Mesenteric fat pad (tissue), 1 donor: ENCODE measurements at places on chromosomes 3 and 15. TPM values are rescaled to one million over a fixed set of nuclear protein-coding genes. Genes with fewer than 3 reads are reported as not detected.

PRRT3 gene
- 1.6 TPM for total RNA-seq

- DNase-seq, result no peak
Measured at GRCh38 chr3:124296406-124296805, 304.5 kb upstream of the ROPN1 start.

- DNase-seq, result no peak
Measured at GRCh38 chr15:97501291-97501690, 459.2 kb upstream of the ARRDC4 start.

DNA sequence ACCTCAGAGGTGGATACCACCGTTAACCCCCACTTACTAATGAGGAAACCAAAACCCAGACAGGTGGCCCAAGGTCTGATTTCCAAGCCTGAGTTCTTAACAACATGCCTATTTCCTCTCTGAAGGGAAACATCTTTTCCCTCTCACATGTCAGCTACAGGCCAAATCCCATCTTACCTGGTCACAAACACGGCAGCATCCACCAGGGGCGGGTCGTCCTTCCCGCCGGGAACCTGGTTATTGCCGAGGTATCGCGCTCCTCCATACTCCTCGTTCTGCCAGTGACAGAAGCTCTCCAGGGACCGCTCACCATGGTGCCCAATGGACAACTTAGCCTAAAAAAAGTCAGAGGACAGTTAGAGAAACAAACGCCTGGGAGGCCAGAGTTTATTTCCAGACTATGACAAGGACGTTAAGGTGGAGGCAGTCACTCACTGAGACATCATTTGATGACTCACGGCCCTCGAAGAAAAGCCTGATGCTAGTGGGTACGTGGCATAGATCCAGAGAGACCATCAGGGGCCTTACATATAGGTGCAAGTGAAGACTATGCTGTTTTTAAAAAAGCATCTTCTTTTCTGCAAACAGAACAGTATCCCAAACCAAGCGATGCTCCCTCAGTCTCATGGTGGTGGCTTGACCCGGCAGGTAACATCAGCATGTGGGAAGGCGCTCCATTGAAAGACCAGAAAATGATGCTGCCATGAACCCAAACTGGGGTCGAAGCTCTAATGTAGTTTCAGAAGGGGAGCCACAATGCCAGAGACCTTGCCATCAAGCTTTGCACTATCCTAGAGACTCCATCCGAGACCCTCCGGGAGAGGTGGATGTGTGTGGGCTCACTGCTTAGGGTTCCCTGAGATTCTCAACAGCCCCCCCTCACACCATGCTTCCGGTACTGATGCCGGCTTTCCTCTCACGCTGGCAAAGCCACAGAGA is 80.2 kb downstream of the ADAMTS17 start:
- peak; percentile 49 for DNase-seq

BNC1 gene
- 0.42 TPM for total RNA-seq

- DNase-seq, result no peak
Measured at GRCh38 chr3:53913401-53913800, 21.7 kb upstream of the SELENOK start.

IQCH gene
- total RNA-seq, result 0.45 TPM

GRCh38 chr15:82045179-82045891 is 483 bp downstream of the MEX3B start:
- no peak for DNase-seq

TMCO5A gene
- total RNA-seq, result not detected

TP63 gene
- total RNA-seq, result 0.35 TPM

LMAN1L gene
- not detected for total RNA-seq

DNA sequence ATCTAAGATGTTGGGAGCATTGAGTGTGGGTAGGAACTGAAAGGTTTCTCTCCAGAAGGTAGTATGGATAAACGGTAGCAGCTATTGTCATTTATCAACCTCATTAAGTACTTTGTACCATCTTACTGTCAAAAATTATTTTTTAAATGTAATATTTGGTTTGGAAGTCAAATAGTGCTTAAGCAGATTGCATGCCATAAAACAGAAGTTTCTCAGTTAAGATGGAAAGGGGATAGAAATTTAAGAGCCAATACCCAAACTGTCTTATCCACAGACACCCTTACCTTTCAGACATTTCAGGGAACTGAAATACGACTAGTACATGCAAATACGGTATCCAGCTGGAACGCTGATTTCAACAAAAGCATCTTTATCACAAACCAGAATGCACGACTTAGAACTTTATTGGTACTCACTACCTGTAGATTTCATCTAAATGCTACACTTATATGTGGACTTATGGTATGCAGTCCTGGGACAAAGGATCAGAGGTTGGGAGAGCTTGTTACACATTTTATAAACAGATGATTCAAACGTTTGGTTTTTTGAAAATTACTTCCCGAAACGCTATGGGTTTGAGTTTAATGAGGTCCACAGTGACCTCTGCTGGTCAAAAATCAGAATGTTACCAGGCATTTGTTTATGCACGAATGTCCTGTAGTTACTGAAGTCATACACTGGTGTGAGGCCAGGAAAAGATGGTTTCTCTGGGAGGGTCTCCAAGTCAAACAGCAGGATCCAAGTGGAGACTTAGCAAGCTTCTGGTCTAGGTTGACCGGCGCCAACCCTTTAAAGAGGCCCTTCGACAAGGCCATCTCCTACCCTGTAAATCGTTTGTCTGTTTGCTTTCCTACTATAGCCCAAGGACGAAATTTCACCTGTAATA is 45.7 kb upstream of the DUT start:
- no peak for DNase-seq

DNA sequence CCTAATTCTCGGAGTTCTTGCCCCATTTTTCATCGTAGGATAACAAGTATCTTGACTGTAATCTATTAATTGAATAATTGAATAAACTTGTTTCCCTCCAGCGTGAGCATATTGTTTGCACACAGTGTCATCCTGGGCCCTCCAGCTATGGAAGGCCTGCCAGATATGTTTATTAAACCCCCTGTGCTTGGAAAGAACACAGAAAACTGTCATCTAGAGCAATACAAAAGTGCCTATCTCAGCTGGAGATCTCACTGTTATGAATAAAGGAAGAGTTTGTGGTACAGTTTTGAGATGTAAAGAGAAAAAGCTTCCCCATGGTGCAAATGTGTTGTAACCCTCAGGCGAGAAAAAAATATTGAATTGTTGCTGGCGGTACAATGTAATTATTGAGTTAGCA is 405.9 kb downstream of the SOX2 start:
- no peak for DNase-seq

GRCh38 chr3:120275618-120276017 is 9.4 kb downstream of the GPR156 start:
- no peak for DNase-seq

- no peak for DNase-seq
Measured at GRCh38 chr3:28547677-28548076, 199.1 kb upstream of the AZI2 start.

GRCh38 chr3:52213901-52214300 is 11.5 kb downstream of the TLR9 start:
- no peak for DNase-seq

- no peak for DNase-seq
Measured at GRCh38 chr3:45507820-45508317, 86.7 kb upstream of the LIMD1 start.
